ENCODE measurements at places on chromosomes 5 and 9. TPM values are rescaled to one million over a fixed set of nuclear protein-coding genes. Genes with fewer than 3 reads are reported as not detected.

The BRD9 gene
- 10.6 TPM for polyA plus RNA-seq

- no peak for DNase-seq
Observed at GRCh38 chr5:80406980-80407734, 707 bp upstream of the ZFYVE16 start.

DNA sequence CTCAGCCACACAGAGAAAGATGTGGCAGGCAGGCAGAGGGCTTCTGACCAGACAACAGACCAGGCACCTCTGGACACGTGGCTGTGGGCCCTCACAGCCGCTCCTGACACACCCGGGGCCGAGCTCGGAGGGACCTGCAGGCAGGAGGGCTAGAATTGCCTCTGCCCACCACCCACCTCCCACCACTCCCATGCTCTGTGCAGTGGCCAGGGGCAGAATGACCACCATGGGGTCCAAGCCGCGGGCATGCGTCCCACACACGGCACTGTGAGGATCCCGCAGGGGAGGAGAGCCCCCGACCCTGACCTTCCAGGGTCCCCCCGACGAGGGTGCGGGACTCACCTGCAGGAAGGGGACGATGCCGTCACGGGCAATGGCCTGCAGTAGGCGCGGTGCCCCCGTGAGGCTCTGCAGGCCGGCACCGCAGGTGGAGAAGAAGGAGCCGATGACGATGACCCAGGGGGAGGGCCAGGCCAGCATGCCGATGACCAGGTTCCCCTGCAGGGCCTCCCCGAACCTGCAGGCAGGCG lies 34.3 kb downstream of the SLC12A7 start:
- DNase-seq, result no peak

DNA sequence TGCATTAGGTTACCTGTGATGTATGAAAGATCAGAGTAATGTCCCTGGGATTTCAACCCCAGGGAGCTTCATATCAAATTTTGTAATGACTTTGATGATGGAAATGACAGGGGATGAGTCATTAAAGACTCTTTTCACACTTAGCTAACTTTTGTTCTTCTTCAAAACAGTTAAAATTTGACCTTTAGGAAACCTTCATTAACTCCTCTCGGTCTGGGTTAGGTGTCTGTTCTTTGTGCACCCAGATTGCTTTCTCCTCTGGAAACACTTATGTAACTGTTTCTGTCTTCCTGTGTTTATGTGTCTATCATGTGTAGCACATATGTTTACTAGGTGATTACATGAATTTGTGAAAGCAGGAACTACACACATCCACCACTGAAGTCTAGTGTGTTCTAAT lies 1.6 kb downstream of the SRFBP1 start:
- no peak for DNase-seq

DNA sequence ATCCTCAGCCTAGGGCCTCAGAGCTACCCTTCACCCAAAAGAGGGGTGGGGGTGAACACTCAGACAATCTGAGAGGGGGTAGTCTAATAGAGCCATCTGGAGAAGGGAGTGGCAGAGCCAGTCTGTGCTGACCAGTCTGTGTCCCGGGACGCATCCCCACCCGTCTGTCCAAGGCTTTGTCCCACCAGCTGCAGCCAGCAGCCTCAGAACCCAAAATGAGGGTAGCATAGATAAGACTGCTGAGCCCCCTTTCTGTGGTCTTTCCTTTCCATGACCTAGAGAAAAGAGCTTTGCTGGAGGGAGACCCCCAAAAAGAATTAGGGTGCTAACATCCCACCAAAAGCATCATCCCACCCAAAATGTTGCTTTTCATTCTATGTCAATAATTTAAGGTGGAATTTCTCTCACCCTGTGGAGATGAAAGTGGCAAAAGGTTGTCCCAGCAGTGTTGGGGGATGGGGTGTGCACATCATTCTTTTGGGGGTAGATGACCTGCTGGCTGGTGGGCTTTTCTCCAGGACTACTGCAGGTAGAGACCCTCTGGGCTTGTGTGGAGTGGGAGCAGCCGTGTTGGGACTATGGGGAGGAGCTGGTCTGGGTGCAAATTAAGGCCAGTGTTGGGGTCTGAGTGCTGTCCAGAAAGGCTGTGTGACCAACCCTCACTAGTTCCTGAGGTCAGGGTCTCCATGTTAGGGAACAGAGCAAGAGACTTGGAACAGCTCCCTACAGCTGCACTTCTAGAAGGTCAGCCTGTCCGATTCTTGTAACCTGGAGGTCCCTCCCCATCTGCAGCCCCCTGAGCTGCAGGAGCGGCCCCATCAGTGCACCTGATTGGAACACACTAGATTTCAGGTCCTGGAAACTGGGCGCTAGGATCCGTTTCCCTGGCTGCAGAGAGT lies 19.9 kb downstream of the URM1 start:
- DNase-seq, result no peak
